Hematopoietic multipotent progenitor cell (in vitro differentiated cells): ENCODE measurements at places on chromosomes 11 and 22. TPM values are rescaled to one million over a fixed set of nuclear protein-coding genes. Genes with fewer than 3 reads are reported as not detected.

The OR8D4 gene
- total RNA-seq = not detected

GRCh38 chr11:109958821-109959166 is 134.4 kb upstream of the ZC3H12C start:
- DNase-seq = no peak

DNA sequence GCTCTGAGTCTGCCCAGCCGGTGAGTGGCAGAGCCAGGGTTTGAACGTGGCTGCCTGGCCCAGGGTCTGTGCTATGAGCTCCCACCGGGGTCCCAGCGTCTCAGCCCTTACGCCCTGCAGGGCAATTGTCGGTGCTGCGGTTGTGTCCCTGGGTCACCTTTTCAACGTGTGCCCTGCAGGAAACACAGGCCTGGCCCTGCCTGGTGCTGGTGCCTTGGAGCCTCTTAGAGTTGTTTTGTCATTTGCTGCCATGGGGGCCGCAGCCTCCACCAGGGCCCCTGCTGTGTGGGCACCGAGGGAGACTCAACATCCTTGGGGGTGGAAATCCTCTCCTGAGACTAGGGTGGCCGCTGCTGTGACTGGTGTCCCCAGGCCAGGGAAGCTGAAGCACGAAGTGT is 50.6 kb upstream of the SLC22A12 start:
- DNase-seq = no peak

The CLMP gene
- under 0.01 TPM for total RNA-seq

- peak; percentile 84 for DNase-seq
Observed at GRCh38 chr22:28594797-28595462, 84.7 kb downstream of the TTC28 start.

The TMEM151A gene
- total RNA-seq = 0.27 TPM

GRCh38 chr11:32105871-32106560 is 15.1 kb downstream of the RCN1 start:
- no peak for DNase-seq

- DNase-seq = no peak
Observed at GRCh38 chr11:72278905-72279304, 34.9 kb upstream of the PHOX2A start.

GRCh38 chr11:118914987-118915386 is 10.7 kb downstream of the BCL9L start:
- DNase-seq = no peak

DNA sequence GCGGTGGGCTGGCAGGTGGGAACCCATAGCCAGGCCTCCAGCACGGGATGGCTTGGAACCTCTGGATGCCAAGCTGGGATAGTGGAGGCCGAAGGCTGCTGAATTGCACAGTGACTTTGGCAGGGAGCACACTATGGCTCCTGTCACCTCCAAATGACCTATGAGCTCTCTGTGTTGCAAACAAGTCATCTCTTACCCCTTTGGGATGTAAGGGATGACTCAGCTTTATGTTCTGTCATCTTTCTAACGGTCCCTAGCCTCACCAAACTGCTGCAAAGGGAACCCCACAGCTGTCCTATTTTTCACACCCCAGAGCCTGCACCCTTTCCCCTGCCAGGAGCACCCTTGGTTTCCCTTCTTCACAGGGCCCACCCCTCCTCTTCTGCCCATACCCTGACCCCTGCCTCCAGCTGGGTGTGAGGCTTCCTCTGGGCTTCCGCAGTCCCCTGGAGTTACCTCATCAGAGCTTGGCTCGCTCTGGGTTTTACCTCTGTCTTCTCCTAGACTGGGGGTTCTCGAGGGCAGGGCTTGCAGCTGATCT is 2.7 kb upstream of the SCUBE1 start:
- peak; percentile 48 for DNase-seq

DNA sequence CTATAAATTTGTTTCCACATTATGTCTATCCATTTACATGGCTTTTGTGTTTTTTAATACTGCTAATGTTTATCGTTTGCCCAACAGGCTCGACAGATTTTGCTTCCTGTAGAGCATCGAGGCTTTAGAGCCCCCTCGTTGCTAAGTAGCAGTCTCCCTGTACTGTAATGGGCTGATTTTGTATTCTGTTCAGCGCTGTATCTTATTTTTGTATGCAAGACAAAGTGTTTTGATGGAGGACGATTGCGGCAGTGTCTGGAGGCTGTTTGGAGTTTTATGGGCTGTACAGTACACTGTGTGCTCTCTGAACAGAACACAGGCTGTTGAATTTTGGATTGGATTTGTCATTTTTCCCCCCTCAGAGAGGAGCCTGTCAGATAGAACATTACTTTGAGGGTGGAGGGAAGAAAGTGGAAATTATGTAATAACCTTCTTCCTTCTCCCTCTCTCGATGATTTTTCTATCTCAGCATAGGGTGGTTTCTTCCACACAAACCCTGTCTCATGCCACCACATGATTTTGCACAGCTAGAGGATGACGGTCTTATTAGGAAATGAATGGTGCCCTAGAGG is 104.4 kb downstream of the ZBTB16 start:
- no peak for DNase-seq

GRCh38 chr11:11985016-11985715 is 23.3 kb downstream of the DKK3 start:
- DNase-seq = no peak

- no peak for DNase-seq
Observed at GRCh38 chr11:27129686-27130085, 89.1 kb downstream of the BBOX1 start.

- DNase-seq = no peak
Observed at GRCh38 chr22:17627961-17628405, 566 bp downstream of the ATP6V1E1 start.

GRCh38 chr11:93648158-93648557 is 13.3 kb upstream of the CEP295 start:
- peak; percentile 17 for DNase-seq

The MYRF gene
- 0.27 TPM for total RNA-seq

The ADAMTS8 gene
- total RNA-seq = not detected

GRCh38 chr11:118625036-118625690 is 17.7 kb downstream of the PHLDB1 start:
- DNase-seq = no peak

- no peak for DNase-seq
Observed at GRCh38 chr11:120972621-120973020, 51.3 kb upstream of the TBCEL start.

- DNase-seq = no peak
Observed at GRCh38 chr22:24695561-24696511, 78.7 kb downstream of the PIWIL3 start.

DNA sequence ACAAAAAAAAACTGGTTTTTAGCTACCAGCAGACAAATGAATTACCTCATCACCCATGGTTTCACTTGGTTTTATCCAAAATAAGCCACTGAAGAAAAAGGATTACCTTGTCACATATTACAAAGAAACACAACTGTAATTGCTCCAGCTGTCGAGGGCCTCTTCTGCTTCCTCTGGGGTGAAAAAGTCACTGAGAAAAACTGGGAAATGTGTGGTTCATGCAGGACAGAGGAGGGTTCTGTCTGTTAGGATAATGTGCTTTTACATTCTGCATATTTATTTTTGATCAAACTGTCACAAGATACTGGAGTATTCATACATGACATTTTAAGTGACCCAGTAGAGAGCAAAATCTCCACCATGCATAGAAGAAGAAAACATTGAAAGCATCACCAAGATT is 211.7 kb downstream of the NAV2 start:
- DNase-seq = no peak

GRCh38 chr11:122198291-122198983 is 82.4 kb upstream of the BLID start:
- no peak for DNase-seq

GRCh38 chr22:50199251-50199721 is 1.5 kb upstream of the SELENOO start:
- no peak for DNase-seq

The ISX gene
- total RNA-seq = not detected

The NECTIN1 gene
- 12.7 TPM for total RNA-seq

GRCh38 chr11:12439615-12440014 is 62.2 kb downstream of the PARVA start:
- no peak for DNase-seq

DNA sequence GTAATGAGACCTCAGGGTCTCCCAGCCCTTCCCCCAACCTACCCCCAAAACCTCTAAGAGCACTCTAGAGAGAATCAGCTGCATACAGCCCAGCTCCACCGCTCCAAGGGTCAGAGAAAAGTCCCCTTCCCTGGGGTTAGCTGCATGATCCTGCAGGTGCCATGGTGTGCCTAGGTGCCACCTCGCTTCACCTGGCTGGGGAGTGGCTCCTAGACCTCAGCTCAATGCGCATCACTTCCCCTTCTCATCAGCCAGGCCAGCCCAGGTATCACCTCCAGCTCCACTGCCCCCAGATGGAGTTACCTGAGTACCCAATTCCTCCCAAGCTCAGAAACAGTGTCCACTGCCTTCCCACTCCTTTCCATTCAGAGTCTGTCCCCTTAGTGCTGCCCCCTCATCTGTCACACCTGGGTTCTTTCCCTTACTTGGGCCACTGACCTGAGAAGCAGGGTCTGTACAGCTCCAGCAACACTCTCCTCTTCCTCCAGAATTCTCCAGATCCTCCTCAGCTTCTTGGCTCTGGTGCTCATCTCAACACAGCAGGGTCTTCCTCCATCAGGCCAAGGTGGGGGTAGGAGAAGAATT is 1.3 kb downstream of the STARD10 start:
- DNase-seq = no peak

The OR56A1 gene
- not detected for total RNA-seq

The SIRT3 gene
- 17.8 TPM for total RNA-seq

DNA sequence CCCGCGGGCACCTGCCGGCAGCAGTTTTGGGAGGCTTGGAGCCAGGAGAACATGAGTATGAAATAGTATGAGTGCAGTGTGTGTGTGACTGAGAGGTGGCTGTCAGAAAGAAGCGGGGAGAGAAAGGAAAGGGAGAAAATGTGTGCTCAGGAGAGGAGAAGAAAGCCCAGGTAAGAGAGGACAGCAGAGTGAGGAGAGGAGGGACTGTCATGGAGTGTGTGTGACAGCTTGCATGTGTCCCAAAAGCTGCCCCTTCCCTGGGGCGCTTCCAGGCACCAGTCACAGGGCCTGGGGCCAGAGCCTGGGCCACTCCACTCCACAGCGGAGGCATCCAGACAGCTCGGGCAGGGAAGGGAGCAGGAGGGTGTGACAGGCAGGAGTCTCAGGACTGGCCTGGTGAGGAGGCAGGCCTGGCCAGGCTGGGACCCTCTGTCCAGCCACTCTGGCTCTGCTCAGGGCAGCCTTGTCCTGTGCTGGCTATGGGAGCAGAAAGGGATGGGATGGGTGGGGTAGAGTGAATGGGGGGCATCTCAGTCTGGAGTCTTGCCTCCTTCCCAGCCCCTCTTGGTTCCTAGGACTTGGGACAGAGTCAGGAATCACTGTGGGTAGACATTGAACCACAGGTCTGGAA is 949 bp downstream of the MMP11 start:
- DNase-seq = no peak

The GSTT2B gene
- total RNA-seq = 0.54 TPM

The TPBGL gene
- under 0.01 TPM for total RNA-seq

DNA sequence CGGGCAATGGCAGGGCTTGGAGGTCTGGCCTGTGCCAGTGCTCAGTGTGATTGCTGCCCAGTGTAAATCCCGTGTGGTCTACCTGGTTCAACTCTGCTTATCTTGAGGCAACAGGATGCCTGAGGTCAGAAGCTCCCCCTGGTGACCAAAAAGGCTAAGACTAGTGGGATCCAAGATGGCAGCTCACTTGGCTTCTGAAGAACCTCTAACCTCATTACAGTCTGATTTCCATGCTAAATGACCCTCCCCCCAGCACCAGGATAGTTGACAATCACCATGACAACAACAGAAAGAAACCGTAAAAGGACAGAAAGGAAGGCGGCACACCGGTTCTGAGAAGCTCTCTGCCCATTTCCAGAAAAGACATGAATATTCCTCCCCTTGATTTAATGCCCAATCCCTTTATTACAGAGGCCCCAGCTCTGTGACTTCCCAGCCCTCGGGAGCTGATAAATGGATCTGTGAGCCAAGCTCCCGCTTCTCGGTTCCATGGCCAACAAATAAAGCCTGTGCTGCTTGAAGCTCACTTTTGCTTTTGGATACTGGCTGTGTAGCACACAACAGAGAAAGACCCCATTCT is 398.4 kb downstream of the CTTN start:
- no peak for DNase-seq
